ENCODE measurements at places on chromosomes 2 and 18.

GRCh38 chr2:182715121-182715891 lies 751 bp upstream of the DNAJC10 start:
- no peak for DNase-seq

DNA sequence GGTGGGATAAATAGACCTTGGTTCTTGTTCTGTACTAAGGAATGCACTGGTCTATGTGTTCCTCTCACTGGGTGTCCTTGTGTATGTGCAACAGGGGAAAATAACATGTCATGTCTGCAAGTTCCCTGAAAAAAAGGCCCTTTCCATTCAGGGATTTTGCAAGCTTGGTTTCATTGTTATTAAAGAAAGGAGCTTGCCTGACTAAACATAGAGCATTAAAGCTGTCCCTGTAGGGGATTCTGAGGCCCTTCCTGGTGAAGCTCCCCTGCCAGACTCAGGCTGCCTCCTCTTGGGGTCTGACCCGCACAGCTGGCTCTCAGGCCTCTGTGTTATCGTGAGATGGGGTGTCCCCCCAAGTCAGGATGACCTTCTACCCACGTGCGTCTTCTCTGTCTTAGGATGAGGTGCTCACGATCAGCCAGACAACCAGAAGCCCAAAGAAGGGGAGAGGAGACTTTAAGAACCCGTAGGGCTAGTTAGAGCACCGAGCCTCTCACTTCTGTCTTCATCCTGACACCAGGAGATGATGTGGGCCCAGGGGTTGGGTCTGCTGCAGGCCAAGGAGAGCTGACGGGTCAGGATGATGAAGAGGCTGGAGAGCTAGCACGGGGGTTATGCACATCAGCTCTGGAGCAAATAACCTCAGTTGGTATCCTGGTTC lies 21.2 kb downstream of the CAPG start:
- DNase-seq, result no peak

GRCh38 chr2:63438181-63438580 lies 150.1 kb downstream of the WDPCP start:
- no peak for DNase-seq

GRCh38 chr2:187482796-187483195 lies 34.7 kb upstream of the CALCRL start:
- DNase-seq, result no peak

DNA sequence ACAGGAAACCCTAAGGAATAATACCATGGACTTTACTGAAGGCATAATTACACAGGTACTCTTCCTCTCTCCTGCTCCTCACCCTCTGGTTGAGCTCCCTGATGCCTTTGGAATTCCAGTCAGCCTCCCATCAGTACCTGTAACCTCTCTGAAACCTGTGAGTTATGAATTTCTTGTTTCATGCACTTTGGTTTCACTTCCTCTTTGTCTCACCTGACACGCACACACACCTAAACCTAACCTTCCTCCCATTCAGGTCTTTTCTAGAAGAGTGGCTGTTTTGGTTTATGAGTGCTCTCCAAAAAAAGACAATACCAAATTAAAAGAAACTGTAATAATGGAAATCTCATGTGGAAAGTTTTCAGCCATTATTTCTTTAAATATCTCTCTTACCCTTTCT lies 451.3 kb upstream of the VWC2L start:
- DNase-seq, result no peak
